ENCODE measurements at places on chromosomes 6 and 20.

GRCh38 chr6:89675949-89676748 is 37.6 kb upstream of the LYRM2 start:
- no peak for DNase-seq

GRCh38 chr20:63074182-63074581 is 67.4 kb upstream of the BHLHE23 start:
- DNase-seq = no peak

DNA sequence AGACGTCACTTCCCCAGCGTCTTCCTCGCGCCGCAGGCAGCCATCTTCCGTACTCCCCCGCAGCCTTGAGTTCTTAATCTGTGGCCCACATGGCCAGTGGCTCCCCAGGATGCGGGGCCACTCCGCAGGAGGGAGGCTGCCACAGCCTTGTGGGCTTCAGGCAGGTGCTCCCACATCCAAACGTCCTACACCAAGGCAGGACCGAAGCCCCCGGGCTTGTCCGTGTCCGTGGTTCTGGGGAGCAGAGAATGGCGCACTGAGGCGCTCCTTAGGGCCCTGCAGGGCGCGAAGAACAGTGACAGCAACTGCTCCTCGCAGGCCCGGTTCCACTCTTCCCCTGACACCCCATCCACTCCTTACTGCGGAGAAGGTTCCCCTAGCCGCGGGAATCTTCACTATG is 755.8 kb downstream of the PRIM2 start:
- no peak for DNase-seq

GRCh38 chr20:39549733-39550132 is 587.6 kb downstream of the DHX35 start:
- DNase-seq = no peak

DNA sequence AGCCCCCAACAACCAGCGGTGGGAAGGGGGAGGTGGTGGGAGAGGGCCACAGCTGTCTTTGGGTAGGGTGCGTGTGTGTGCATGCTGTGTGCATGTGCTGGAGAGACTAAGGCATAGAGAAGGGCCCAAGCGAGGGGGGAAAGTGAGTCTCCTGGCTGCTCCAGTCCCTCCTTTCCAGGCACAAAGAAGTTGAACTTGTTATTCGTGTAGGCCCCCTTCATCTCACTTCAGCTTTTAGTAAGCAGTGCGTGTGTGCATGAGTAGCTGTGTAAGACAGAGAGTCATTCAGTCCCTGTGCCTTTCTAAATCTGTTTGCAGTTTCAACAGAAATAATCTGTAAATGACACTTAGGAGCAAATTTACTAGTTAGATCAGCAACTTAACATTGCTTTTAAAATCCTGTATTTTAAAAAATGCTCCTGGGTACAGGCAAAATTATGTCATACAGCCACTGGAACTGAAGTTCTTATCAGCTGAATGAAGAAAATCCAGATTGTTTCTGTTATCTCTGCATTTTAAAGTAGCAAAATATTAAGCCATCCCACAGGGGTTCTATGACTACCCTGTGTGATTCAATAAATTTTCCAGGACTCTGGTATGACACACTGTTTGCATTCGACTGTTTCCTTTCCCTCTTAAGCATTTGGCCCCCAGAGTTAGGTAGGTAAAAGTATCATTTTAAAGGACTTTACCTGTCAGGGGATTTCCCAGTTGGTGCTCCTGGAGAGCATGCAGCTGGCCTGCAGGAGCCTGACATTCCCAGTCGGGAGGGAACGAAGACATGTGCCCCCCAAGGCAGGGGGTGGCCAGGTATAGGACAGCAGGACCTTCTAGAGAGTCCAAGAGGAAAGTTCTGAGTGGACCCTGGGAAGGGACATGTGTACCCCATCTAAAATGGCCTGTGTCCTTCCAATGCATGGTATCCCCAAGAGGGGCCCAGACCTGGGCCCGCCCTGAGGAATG is 39.0 kb downstream of the MTRES1 start:
- DNase-seq = no peak

- DNase-seq = no peak
These were observed 41.9 kb upstream of the MOXD1 start for GRCh38 chr6:132443206-132443605.

- peak; percentile 34 for DNase-seq
These were observed 2.6 kb upstream of the GPSM3 start for GRCh38 chr6:32194825-32195651.

Data from NCI-H510A treated with DMSO at 0.1 percent for 48 hours (cell line).